ENCODE measurements at places on chromosomes 12 and 14. TPM values are rescaled to one million over a fixed set of nuclear protein-coding genes. Genes with fewer than 3 reads are reported as not detected.
A peak's percentile ranks its signal among the peaks of the same experiment; 100 is the strongest.

DNA sequence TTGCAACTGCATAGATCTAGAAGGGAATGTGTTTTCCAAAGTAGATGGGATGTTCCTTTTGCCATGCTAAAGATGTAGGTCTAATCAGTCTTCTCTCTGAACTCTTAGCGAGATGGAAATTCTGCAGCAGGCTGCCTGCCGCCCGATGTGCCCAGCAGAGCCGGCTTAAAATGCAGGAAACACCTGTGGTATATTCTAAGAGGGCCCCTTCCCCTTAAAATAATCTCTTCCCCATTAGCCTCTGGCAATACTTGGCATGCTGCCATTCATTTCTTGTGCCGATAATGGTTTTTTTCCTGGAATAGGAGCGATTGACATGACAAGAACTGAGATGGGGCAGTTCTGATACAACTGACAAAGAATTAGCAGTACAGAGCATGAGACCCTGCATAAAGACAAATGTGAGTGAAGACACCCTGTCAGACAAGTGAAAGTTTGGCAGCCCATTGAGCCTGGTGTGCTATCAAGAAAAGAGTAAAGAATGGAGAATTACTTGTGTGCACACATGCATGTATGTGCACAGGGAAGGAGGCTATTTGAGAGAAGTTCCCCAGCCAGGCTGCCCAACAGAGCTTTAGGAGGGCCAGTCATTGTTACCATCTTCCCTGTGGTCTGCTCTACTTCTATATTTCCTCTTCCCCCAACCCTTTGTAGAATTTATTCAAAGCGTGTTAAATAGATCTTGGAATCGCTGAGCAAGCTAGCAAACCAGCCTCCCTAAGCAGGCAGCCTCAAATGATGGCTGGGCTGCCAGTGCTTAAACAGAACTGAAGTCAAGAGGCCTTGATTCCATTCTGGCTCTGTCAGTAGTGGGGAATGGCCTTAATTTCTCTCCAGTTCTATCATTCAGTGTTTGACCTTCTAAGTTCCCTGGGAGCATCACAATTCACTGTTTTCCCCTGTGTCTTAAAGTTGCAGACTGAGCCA lies 29.6 kb upstream of the NTF3 start:
- no peak overlapping the region for H3K4me3 ChIP-seq
- no peak overlapping the region for H3K27ac ChIP-seq
- no peaks in the 10 kb centered on the region for H3K4me1 ChIP-seq
- H3K27me3 ChIP-seq: peaks cover 15% of the 10 kb centered on the region

DNA sequence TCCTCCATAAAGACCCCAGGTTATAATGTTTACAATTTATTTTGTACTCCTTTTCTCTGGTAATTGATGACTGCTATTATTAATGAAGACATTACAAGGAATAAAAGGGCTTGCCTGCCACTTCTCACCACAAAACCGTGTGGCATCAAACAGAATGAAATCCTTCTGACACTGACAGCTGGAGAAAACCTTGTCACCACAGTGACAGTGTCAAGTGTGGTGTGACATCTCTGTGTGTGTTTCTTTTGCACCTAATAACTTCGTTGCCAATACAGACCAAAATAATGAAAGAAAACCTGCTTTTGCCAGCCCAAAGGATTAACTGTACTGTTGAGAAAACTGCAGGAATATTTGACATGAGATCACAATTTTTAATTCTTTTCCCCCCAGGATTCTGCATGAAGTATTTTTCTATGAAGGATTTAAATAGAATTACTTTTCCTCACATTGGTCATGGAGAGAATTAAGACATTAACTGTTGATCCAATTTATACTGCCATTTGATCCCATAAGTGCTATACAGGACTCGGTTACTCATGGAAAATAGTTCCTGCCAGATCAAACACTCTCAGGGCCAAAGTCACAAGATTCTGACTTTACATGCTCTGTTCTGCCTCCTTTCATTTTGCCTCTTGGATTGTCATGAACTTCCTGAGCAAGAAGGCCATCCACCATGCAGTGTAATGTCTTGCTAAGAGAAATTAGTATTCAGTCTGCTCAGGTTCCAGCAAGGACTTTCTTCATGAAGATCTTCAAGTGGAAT lies 60.4 kb upstream of the IFNG-AS1 start:
- peaks cover under 1% of the 10 kb centered on the region for H3K27me3 ChIP-seq
- no peak for DNase-seq
- no peaks in the 10 kb centered on the region for H3K4me1 ChIP-seq
- no peaks in the 10 kb centered on the region for H3K36me3 ChIP-seq
- H3K4me3 ChIP-seq: no peak overlapping the region
- H3K27ac ChIP-seq: no peak overlapping the region

DNA sequence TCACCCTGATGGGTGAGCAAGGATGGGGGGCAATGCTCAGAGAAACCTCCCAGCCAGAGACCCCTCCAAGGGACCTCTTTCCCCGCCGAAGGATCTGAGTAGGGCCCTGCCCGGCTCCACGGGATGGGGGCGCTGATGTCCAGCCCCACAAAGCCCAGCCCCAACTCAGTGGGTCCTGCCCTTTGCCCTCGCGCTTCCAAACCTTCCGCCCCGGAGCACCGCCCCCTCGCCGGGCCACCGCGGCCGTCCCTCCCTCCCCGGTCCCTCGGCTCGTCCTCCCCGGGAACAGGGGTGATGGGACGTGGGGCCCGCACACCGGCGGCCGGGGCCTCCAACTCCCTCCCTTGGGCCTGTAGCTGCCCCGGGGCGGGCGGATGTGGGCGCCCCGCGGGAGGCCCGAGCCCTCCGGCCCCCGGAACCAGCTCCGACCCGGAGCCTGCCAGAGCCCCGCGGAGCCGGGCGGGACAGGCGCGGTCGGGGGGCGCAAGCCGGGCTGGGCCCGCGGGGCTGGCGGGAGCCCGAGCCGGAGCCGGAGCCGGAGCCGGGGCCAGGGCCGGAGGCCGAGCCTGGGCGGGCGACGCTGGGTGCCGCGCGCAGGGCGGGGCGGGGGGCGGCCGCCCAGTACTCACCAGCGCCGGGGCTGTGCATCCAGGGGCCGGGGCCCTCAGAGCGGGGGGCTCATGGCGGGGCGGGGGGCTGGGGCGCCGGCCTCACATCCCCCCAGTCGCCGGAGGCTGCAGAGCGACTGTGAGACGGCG lies 386 bp downstream of the HDAC7 start:
- DNase-seq: peak; percentile 45
- H3K4me1 ChIP-seq: peaks cover 71% of the 10 kb centered on the region
- peak overlapping the region; percentile 95 for H3K4me3 ChIP-seq
- peak overlapping the region; percentile 45 for H3K27ac ChIP-seq

- peaks cover 21% of the 10 kb centered on the region for H3K27me3 ChIP-seq
- no peak overlapping the region for H3K27ac ChIP-seq
- no peak overlapping the region for H3K4me3 ChIP-seq
- H3K36me3 ChIP-seq: no peaks in the 10 kb centered on the region
- DNase-seq: no peak
Measured at GRCh38 chr12:54437697-54438096, 18.6 kb upstream of the ITGA5 start.

DNA sequence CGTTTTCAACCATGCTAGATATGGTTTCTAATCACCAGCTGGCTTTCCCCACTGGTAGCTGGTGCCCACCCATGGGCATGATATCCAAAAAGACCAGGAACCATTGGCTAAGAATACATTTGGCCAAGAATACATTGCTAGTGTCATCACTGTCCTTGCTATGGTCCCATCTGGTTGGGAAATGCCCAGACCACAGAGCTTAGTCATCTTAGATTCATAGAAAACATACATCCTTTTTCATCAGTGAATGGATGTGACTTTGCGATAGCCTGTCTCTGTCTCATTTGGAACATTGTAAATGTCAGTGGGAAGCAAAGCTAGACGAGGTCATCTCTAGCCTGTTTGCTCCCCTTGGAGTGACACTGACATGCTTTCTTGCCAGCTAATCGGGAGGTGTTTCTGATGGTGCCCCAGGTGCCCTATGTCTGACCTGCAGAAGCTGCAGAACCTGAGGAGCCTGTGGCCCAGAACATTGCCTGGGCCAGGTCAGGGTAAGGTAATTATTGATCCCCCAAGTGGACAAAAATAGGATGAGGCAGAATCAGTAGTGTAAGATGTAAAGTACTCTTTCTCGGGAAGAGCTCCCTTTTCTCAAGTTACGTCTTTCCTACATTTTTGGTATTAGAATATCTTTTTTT lies 194.8 kb downstream of the SLC41A2 start:
- peaks cover 7% of the 10 kb centered on the region for H3K36me3 ChIP-seq
- peaks cover 18% of the 10 kb centered on the region for H3K4me1 ChIP-seq
- H3K27ac ChIP-seq: no peak overlapping the region
- no peak overlapping the region for H3K4me3 ChIP-seq

DNA sequence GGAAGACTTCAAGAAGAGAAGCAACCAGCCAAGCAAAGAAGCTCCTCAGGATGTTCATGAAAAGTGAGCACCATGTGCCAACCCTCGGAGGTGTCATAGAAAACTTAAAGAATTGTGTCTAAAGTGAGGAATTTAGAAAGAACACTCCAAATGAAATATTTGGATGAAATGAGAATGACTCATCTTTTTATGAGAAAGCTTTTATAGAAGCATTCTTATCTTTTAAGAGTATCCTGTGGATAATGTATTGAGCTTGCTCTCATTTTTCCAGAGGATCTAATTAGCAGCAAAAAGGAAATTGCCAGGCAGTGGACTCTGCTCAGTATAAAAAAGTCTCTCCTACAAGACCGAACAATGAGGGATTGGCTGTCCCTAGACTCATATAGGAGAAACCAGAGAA lies 454.9 kb downstream of the LRIG3 start:
- H3K27ac ChIP-seq: no peak overlapping the region
- H3K4me3 ChIP-seq: no peak overlapping the region
- H3K27me3 ChIP-seq: no peaks in the 10 kb centered on the region
- DNase-seq: no peak

GRCh38 chr14:98085751-98086150 lies 1186.2 kb downstream of the BCL11B start:
- peaks cover 6% of the 10 kb centered on the region for H3K27me3 ChIP-seq
- no peak overlapping the region for H3K27ac ChIP-seq
- H3K4me3 ChIP-seq: no peak overlapping the region

The PPP4R4 gene
- 1.1 TPM for total RNA-seq
